CD8-positive, alpha-beta T cell (primary cell): ENCODE measurements at places on chromosomes 2 and 18. TPM values are rescaled to one million over a fixed set of nuclear protein-coding genes. Genes with fewer than 3 reads are reported as not detected.
A peak's percentile ranks its signal among the peaks of the same experiment; 100 is the strongest.

Gene RESP18
- not detected for total RNA-seq

Gene PAIP2B
- 1.8 TPM for total RNA-seq

Gene SERPINB11
- total RNA-seq = not detected

Gene PROC
- total RNA-seq = 0.33 TPM

Gene ACMSD
- total RNA-seq = not detected

Gene MBP
- total RNA-seq = 70.7 TPM

GRCh38 chr2:96963316-96963715 is 23.1 kb downstream of the FAM178B start:
- no peak for DNase-seq

- DNase-seq = no peak
Observed at GRCh38 chr18:49368161-49368875, 92.1 kb downstream of the DYM start.

DNA sequence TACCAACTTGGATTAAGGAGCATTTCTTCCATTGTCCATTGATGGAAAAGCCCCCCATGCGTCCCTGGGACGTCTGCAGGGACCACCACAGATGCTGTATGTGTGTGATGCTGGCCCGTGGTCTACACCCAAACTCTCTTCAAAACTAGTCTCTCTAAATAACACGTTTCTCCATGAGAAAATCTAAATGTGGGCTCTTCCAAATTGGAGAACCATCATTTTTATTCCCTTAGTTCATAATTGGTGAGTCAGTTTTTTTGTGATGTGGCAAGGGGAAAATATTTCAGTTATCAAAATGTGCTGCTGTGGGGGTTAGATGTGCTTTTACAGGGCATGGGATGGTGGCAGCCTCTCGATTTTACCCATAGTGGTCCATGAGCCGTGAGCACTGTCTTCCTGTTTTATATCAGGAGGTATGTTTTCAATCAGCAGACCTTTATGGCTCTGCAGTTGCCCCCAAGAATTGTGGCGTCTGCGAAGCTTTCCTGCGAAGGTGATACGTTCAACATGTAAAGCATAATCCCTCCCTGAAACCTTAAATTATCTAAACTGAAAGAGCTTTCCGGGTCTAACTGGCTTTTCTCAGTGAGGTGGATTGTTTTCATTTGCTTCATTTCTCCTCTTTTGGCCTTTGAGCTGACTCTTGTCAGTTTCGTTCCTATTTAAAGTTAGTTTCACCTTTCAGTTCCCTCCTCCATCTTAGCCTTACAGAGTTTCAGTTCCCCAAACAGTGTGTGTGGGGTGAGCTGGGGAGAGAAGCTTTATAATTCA is 78.4 kb downstream of the SETBP1 start:
- DNase-seq = peak; percentile 23

- no peak for DNase-seq
Observed at GRCh38 chr2:3042601-3043585, 334.7 kb downstream of the EIPR1 start.

- DNase-seq = no peak
Observed at GRCh38 chr18:53886058-53886457, 338.4 kb downstream of the MBD2 start.
